Right cardiac atrium (tissue), 5 donors: ENCODE measurements at places on chromosomes 11 and 22. TPM values are rescaled to one million over a fixed set of nuclear protein-coding genes. Genes with fewer than 3 reads are reported as not detected.

Gene KRTAP5-11
- total RNA-seq, result not detected

Gene ACTN3
- total RNA-seq, result not detected

Gene HTR3B
- not detected for total RNA-seq

Gene CHRNA10
- 0.97 TPM for total RNA-seq

Gene ZP1
- not detected for total RNA-seq

Gene TPBGL
- 0.09 TPM for total RNA-seq

Gene OR2AG1
- not detected for total RNA-seq

Gene TEX12
- not detected for total RNA-seq

Gene THY1
- total RNA-seq, result 0.74 TPM

Gene MMP27
- total RNA-seq, result not detected

Gene SYT12
- 0.34 TPM for total RNA-seq

Gene OSM
- total RNA-seq, result 0.17 TPM

Gene CREB3L1
- total RNA-seq, result 18.8 TPM
